ENCODE measurements at places on chromosomes 12 and 14.

- no peak for DNase-seq
Measured at GRCh38 chr12:2797721-2798418, 3.1 kb downstream of the FKBP4 start.

DNA sequence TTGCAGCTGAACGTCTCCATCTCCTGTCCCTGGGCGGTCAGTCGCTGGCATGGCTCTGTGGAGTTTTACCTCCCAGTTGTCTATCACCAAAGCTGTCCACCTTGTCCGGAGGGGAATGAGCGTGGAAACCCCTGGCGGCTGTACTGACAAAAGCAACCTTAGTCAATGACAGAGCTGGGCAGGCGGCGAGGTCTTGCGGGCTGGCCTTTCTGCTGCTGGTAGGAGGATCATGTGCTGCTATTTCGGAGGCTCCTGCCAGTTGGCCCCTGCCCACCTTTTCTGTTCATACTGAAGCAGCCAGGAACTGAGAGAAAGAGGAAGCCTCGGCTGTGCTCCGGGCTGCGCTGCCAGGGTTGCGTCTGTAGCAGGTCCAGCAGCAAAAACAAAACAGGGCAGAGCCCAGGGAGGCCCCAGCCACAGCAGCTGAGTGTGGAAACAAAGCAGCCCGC lies 57.7 kb downstream of the HMGA2 start:
- no peak for DNase-seq

GRCh38 chr12:109307051-109307450 lies 2.0 kb downstream of the FOXN4 start:
- DNase-seq, result no peak

DNA sequence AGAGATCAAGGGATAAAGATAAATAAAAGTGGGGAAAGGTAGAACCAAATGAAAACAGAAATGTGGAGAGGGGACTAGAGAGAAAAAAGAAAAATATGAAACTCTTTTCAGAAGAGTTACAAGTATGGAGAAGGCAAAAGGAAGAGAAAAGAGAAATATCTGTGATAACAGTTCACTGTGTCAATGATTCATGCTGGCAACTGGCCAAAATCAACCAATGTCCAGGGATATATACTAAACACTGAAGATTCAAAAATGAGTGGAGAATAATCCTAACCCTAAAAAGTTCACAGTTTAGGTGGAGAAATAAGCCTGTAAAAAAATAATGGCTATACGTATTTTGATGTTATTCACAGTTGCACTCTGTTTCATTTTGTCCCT lies 372.3 kb upstream of the KITLG start:
- DNase-seq, result no peak

GRCh38 chr14:91416744-91417119 lies 888 bp downstream of the CCDC88C start:
- DNase-seq, result no peak

Data from osteocyte (in vitro differentiated cells).